ENCODE measurements at places on chromosomes 12 and 14. TPM values are rescaled to one million over a fixed set of nuclear protein-coding genes. Genes with fewer than 3 reads are reported as not detected.
A peak's percentile ranks its signal among the peaks of the same experiment; 100 is the strongest.

DNA sequence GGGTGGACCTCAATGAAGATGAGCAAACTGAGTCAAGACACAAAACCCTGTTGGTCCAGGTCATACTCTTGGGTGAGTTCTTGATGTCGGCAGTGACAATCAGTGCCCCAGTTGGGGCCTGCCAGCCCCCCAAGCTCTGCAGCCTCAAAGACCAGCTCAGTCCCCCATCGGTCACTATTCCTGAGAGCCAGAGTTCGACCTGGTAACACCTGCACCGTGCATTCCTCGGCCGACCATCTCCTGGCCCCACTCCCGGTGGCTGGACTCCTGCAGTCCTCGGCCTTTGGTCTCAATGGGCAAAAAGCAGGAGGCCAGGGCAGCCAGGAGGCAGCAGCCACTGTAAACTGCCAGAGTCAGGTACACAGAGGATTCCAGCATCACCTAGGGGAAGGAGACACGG, 32.5 kb downstream of the DAO start:
- DNase-seq: no peak

DNA sequence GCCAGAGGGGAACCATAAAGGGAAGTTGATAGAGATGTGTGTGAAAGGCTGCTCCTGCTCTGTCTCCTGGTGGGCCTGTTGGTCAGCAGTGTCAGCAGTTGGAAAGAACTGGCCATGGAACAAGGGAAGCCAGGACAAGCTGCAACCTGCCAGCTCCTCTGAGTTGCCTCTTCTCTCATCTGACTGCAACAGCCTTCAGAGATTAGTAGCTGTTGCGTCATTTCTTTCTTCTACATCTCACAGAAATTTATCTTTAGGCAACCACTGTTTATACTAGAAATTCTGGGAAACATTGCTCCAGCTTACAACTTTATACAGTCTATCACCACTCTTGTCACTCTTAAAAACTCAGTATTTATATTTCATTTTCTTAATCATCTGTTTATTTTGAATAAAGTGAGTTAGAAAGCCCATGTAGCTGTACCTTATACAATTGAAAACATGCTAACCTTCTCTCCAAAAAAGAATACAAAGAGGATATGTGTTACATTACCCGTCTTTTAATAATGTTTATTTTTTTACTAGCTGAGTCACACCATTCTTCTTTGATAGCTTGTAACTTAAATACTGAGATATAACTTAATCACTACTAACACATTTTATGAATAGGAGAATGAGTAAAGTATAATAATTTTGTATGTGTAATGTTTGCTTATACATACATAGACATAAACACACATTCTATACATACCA, 224.2 kb downstream of the LRFN5 start:
- peak; percentile 68 for DNase-seq

DNA sequence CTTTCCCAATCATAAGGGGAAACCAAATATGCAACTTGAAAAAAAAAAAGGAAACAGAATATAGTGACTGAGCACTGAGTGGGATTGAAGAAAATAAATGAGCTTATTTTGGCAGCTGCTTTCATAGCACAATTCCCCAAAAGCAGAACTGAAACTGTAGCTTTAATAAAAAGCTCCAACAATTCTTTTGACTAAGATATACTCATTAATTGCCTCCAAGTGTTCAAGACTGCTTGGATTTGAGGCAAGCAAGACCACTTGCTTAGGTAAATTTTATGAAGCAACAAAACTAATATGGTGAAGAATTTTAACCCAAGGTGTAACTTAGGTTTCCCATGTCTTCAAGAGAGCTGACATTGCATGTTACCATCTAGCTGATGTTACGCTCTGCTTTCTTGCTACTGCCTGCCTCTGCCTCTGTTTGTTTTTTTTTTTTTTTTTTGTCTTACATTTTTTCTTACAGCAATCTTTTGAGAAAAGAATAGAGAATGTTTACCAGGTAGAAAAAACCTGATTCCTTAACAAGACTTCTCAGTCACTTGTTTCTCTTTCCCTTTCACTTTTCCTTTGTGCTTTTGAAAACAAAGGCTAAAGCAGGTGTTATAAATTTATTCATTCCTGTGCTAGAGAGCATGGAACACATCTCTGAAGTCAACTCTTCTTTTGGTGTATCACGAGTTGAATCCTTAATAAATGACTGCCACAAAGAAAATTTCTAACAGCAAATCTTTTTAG, 134.4 kb downstream of the BCAT1 start:
- DNase-seq: no peak

- DNase-seq: no peak
Observed at GRCh38 chr14:36582011-36582873, at the start of gene NKX2-8. Gene NKX2-8, minus strand, starts transcription at chr14:36582614. Its CDS starts 225 bp downstream, at chr14:36582389.

DNA sequence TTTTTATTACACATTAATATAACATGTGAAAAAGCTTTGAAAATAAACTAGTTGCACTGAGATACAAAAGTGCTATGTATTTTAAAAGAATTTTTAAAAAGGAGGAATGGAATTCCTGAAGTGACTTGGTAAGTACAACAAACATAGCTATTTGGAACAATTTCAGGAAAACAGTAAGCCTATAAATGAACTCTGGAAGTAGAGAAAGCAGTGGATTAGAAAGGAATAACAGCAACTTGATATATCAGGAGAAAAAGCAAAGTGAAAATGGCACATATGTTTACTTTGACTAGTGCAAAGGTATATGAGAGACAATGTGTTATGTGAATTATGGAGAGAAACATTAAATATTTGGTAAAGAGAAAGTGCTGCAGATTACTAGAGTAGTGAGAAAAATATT, 811.7 kb downstream of the C12orf50 start:
- peak; percentile 0 for DNase-seq

FMNL3 gene
- total RNA-seq: 32.9 TPM

RPL10L gene
- total RNA-seq: not detected

KLHDC1 gene
- total RNA-seq: 5.0 TPM

LIN7A gene
- total RNA-seq: 1.0 TPM

CCDC60 gene
- total RNA-seq: not detected

PLCZ1 gene
- total RNA-seq: not detected

KIF5A gene
- total RNA-seq: under 0.01 TPM

Measured in GM23248 (cell line).